T-cell (primary cell): ENCODE measurements at places on chromosomes 6 and 20. TPM values are rescaled to one million over a fixed set of nuclear protein-coding genes. Genes with fewer than 3 reads are reported as not detected.

PIGT gene
- total RNA-seq: 140 TPM

IL20RA gene
- not detected for total RNA-seq

GRCh38 chr6:159065759-159066329 is 21.1 kb upstream of the TAGAP start:
- DNase-seq: no peak

SSTR4 gene
- total RNA-seq: not detected

DNA sequence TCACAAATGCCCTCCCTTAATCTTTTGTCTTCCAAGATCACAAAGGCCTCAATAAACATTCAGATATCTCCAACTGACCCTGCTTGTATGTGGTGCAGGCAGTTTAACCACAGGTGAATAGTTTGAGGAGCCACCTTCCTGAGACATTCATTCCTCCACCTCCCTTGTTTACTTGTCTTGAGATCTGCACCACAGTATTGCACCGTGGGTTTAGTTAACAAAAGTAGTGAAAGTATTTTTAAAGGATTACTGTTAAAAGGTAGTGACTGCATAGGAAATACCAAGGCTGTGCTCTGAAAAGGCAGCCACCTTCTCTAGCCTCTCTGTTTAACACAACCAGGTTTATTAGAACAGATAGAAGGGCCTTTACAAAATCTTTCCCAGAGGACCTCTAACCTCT is 46.5 kb downstream of the SESN1 start:
- DNase-seq: no peak

RFX6 gene
- not detected for total RNA-seq

DNA sequence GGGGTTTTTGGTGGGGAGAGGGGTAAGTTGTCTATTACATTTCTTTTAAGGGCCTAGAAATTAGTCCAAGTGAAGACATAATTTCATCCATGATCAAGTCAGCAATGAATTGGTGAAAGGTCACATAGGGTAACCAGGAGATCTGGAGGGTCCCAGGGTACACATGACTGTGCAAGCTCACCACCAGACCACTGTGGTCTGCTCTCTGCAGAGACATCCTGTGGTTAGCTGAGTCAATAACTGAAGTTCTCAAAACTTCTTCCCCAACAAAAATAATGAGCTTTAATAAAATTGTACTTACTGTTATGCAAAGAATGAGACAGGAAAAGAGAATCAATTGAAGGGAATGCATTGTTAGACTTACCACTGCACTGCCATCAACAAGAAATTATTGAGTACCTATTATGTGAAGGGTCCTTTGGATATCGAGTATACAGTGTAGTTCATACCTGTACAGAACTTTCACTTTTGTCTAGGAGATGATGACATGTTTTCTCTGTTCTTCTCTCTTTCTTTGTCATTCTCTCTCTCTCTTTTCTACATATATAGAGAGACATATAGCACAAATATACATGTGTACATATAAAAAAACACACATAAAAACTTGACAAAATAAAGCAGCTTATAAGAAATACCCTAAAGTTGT is 209.8 kb downstream of the GJA1 start:
- DNase-seq: no peak

DNA sequence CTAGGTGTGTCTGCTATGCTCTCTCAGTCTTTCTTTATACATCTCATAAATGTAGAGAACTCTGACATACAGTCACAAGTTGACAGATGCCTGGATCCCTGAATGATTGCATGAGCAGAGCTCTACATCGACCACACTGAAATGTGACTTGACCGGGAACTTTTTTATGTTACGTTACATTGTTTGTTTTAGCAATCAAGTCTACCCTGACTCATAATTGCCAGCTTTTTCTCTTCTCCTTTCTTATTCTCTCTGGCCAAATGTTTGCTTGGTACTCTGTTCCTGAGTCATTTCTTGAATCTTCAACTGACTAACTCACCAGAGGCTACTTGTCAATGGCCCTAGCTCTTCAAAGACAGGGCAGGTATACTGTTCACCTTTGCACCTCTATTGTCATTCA is 213.6 kb upstream of the DTNBP1 start:
- no peak for DNase-seq

DNA sequence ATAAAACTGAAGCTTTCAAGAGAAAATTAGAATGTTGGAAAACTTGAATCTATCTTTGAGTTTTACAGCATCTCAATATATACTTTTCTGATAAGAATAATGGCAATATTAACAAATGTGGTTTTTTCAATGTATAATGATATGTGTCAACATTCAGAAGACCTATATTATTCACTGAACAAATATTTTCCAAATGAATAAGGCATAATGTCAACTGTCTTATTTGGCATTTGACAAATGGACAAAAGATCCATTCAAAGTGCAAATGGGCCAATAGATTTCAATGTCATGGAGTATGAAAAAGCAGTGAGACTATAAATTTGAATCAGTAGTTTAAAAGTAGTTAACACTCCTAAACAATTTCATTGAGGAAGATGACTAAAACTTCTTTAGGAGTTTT is 20.9 kb downstream of the LMBRD1 start:
- no peak for DNase-seq

ENPP5 gene
- total RNA-seq: 0.56 TPM

GRCh38 chr6:117469356-117469755 is 13.1 kb upstream of the DCBLD1 start:
- no peak for DNase-seq

DNA sequence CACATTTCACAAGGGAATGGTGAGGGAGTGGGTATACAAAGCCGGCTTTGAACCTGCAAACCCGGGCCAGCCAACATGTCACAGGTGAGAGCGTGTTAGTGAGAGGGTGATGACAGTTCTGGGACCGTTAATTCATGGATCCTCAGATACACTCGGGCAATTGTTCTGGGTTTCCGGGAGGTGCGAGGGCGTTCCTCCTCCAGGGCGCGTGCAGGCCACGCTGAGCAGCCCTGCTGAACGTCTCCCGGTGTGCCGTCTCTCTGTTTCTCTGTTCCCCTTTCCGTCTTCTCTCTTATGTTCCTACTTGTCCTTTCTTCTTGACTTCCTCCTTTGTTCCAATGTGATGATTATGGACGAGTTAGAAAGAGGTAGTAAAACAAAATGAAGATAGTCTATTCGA is 130.0 kb upstream of the GMDS start:
- DNase-seq: no peak

ADGB gene
- total RNA-seq: not detected

RPP21 gene
- total RNA-seq: 40.3 TPM

GRCh38 chr20:21656308-21657067 is 49.0 kb upstream of the PAX1 start:
- no peak for DNase-seq

- DNase-seq: no peak
These were observed 5.9 kb upstream of the TCEA2 start for GRCh38 chr20:64056889-64057627.

GRCh38 chr6:1538369-1538768 is 71.3 kb upstream of the FOXC1 start:
- no peak for DNase-seq

DNA sequence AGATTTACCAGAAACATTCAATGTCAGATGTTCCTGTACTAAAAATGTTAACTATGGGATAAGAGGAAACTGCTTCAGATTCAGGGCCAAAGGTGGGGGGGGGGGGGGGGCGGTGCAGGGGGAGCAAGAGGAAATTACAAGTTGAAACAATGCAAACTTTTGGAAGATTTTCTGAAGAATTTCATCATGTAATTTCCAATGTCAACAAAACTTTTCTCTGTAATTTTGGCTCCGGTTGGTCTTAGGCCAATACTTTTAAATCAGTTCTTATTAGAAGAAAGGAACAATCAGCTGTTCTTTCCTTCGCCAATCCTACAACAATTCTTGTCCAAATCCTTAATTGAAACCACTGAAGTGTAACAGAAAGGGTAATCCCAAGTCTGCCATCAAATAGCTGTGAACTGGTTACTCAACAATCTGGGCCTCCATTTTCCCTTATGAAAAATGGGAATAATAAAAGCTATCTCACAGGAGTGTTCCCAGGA is 13.1 kb downstream of the UQCC1 start:
- no peak for DNase-seq

PRDM1 gene
- 30.6 TPM for total RNA-seq

DNA sequence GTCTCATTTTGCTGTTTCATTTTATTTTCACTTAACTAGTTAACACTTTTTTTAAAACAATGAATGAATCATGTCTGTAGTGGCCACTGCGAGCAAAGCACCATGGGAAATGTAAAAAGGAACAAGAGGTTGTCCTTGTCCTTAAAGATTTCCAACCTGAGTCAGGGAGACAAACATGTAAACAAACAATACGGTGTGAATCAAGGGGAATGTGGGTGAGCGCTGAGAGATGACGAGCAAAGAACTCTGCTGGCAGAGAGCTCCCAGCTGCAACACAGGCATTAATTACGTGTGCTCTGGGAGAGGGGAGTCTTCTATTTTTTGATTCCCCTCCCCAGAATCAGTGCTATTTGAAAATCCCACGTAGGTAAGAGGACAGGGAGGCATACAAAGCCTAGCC is 84.3 kb downstream of the ATXN1 start:
- no peak for DNase-seq

TINAG gene
- not detected for total RNA-seq

DNA sequence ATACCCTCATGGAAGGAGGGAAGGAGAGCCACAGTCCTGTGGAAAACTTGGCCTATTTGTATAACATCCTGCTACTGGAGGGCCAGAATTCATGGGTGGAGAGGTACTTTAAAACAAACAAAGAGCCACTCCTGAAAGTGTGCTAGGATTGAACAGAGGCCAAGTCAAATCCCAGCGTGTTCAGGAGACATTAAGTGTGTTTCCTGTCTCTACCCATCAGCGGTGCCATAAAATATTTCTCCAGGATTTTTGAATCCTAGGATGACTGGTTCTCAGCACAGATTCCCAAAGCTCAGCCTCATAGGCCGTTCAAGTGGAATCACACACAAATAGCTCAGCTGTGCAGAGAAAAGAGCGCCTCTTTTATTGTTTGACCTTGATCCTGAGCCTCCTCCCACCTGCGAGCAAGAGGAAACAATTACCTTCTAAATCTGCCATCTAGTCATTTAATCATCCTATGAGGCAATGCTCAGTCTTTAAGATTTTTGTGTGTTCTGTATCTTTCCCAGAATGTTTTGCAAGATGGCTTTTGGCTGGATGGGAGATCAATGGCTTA is 31.8 kb upstream of the RALGAPA2 start:
- DNase-seq: no peak

- no peak for DNase-seq
These were observed 102.3 kb downstream of the TBC1D7 start for GRCh38 chr6:13226071-13226470.

SMLR1 gene
- total RNA-seq: not detected

GRCh38 chr20:63640086-63640485 is 13.1 kb downstream of the STMN3 start:
- no peak for DNase-seq

- DNase-seq: no peak
These were observed 67.0 kb downstream of the NOX3 start for GRCh38 chr6:155388591-155388990.
